ENCODE measurements at places on chromosomes 12 and 14.

GRCh38 chr14:98962118-98962517 is 309.9 kb downstream of the BCL11B start:
- no peak for DNase-seq

GRCh38 chr12:112153181-112153892 is 28.0 kb downstream of the TRAFD1 start:
- no peak for DNase-seq

DNA sequence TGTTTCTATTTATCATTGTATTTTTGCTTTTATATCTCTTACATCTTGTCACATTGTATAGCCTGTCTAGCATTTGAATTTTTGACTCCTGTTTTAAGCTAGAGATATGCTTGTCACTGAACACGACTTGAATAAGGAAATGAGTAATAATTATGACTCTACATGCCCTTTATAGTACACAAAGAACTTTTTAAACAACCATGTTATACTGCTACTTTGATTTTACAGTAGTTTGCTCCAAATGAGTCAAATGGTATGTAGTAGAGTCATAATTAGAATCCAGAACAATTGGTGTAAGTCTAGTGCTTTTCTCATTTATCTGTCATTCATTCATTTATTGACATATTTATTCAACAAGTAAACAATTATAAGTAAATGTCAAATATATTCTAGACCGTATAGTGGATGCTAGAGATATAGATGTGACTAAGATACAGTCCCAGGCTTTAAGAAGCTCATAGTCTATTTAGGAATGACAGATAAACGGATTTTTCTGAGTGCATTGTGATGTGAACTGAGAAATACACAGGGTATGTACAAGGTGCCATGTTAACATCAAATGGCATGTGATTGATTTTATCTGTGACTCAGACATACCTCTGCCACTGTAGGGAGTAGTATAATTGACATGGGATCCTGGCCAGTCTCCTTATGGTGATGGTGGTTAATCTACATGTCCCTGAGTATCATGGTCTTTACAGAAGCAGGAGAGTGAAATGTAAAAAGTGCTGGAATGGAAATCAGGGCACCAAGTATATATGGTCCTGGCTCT is 799.7 kb downstream of the DIO2 start:
- no peak for DNase-seq

DNA sequence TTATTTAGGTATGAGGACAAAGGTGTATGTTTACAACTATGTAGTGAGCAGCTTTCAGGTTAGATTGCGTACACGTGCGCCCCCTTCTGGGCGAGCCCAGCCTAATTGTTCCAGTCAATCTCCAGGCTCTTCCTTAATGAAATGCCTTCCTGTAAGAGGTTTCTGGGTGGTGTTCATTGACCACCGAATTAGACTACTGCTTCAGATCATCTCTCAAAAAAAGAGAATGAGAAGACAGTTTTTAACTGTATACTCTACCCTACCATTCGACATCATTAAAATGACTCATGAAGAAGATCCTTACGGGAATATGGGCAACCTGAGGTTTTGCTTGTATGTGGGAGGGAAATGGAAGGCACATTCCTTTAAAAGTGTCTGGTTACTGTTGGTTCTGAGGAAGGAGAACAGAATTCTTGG is 2.1 kb downstream of the LUM start:
- DNase-seq, result peak; percentile 69

DNA sequence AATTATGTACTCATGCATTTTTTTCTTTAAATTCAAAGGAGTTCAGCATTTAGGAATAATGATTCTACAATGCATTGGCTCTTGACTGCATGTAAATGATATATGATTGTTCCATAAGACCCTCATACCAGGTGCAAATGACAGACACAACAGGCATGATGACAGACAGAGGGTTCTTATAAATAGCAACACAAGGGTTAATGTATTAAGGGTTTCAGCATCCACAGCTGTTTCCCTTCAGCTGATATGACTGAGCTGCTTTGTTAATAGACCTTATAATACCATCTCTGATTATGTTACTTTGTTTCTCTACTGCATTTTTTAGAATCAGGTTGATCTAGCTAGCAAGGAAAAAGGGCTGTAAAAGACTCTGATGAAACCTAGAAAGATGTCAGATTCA is 90.8 kb upstream of the TMTC2 start:
- no peak for DNase-seq

DNA sequence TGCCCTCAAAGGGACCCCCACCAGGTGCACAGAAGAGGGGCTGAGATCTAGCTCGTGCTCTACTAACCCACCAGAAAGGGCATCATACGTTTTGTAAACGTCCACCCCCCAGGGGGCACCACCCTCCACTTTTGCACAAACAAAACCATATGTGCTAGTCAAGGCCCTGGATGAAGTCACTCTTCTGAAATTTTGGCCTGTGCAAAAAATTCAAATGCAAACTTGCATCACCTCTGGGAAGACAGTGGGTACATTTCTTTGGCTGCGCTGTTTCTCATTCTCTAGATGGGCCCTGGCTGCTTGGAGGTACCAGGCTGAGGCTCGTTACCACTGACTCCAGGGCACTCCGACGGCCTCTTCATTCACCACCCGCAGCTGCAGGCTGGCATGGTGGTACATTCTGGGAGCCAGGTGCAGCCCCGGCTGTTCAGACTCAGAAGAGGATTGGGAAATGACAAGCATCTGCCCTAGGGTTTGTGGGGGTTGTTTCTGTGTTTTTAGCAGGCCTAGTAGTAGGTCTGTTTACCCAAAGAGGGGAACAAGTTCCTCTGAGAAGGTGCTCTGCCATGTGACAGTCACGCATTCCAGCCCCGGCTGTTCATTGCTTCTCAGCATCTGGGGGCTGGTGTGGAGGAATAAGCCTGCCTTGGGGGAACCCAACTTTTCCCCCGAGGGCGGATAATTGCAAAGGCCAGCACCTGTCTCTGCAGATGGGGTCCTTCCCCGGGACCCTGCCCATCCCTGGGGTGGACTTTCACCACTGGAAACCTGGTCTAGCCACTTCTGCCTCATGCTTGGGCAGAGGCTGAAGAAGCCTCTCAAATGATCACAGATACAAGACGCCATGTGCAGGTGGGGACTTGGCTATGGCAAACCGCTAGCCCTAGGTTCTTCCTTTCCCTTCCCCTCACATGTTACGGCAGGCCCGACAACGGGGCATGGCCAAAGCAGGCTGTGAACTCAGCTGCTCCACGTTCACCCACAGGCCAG is 147.6 kb downstream of the DPF3 start:
- DNase-seq, result no peak

- no peak for DNase-seq
Measured at GRCh38 chr14:90871605-90872233, 55.5 kb upstream of the TTC7B start.

GRCh38 chr12:43318021-43318420 is 234.0 kb downstream of the ADAMTS20 start:
- no peak for DNase-seq

DNA sequence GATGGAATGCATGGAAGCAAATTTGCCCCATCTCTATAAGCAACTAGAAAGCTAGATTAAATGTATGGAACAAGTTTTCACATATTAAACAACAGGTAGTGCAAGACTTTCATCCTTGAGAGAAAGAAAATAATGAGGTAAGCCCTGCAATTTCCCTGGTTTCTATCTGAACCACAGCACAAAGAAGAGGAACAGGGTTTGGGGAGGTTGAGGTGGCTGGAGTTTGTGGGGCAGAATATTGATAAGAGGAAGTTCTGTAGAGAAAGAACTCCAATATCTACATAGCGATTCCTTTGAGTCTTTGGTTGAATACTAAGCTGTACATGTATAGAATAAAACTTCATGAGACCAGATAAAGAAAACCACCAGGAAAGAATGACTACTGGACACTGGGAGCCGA is 96.3 kb upstream of the CCND2 start:
- DNase-seq, result no peak
